ENCODE measurements at places on chromosomes 7 and 10.

DNA sequence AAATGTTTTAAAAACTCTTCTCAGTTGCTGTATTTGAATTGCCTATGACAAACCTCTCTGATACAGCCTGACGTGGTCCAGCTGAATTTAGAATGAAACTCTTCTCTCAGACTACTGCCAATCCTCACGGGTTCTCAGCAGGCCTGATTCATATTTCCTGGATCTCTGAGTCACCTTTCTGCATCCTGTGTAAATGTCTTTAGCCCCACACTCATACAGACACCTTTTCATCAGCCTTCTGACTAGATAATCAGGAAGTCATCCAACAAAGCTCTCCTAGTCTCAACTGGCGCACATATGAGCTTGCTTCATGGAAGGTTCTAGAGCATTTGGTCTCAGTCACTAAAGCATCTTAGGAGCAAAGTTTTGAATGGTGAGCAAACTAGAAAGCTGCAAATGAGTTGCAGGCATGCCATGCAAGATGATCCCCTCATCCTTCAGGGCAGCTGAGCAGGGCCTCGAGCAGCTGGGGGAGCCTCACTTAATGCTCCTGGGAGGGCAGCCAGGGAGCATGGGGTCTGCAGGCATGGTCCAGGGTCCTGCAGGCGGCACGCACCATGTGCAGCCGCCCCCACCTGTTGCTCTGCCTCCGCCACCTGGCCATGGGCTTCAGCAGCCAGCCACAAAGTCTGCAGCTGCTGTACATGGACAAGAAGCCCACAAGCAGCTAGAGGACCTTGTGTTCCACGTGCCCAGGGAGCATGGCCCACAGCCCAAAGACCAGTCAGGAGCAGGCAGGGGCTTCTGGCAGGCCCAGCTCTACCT is 182.8 kb downstream of the ARHGAP12 start:
- DNase-seq, result peak; percentile 67

DNA sequence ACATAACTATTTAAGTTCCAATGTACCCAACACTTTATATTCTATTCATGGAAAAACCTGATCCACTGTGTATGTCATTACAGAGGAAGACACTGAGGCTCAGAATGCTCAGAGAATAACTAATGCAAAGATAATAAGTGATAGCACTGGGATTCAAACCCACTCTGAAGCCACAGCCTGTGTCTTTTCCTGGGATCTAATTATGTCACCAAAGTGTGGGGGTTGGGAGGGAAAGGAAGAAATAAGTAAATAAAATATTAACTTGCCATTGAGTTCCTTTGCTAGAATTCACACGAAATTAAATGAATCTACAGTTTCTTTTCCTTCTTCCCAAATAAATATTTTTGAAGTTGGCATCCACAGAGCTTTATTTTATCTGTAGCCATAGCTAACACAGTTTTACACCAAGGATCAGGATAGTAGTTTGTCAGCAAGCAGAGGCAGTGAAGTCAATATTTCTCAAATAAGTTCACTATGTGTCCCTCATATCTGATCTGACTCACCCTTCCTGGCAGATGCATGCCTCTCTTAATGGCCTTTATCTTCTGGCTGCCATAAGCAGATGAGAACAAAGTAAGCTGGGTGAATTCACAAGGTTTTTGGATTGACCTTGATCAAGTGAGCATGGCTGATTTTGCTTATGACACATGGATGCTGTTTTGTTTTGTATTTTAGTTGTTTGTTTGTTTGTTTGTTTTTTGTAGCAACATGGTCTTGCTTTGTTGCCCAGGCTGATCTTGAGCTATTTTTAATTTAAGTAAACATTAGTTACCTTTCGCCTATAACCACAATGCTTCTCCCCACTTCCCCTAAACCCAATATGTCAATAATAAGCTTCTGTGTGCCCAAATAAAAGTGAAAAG is 6.3 kb downstream of the RAPGEF5 start:
- DNase-seq, result no peak

GRCh38 chr7:133155642-133156041 is 73.8 kb upstream of the CHCHD3 start:
- no peak for DNase-seq

DNA sequence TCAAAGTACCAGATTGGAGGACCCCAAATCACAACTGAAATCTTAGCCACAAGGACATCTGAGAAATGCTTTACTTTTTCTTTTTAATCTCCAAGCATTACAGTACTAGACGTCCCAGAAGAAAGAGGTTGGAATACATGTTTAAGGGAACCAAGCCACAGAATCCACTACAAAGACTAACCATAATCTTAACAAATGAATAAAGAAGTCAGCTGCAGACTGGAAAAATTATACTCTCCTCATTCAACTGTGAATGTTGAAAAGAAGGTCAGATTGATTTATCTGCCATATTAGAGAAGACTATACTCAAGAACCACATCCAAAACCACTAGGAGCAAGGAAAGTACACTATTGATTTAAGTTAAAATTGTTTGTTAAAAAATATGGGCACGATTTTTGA is 102.1 kb upstream of the ABCB5 start:
- no peak for DNase-seq

DNA sequence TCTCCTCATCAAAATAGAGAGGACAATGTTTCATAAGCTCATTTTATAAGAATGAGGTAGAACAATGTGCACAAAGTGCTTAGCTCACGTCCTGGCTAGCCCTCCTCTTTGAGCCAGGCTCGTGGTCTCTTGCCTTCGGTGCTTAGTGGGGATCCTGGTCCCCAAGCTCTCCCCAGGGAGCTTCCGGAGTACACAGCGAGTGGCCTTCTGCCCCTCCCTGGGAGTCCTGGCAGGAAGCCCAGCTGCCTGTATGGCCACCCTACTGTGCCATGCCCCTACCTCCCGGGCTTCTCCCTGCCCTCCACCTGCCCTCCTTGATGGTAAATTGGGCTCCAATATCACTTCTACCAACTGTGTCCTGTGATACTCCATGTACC is 868 bp downstream of the MYO1G start:
- no peak for DNase-seq

- no peak for DNase-seq
Measured at GRCh38 chr10:33952692-33953360, 618.4 kb upstream of the NRP1 start.

DNA sequence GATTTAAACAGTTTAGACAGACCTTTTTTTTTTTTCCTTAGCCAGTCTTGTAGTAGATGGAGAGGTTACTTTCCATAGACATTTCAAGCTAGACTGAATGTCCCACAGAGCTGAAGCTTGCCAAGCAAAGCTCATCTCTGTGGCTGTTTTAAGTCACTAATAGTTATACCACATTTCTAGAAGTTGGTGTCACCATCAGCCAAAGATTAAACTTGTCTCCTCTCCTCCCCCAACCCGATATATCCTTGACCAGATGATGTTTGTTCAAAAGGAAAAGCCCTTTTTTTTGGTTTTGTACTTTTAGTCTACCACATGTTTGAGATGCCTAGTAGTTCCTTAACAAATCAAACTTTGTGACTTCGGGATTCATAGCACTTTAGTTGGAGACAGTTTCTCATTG is 66.1 kb downstream of the ADD3 start:
- no peak for DNase-seq

DNA sequence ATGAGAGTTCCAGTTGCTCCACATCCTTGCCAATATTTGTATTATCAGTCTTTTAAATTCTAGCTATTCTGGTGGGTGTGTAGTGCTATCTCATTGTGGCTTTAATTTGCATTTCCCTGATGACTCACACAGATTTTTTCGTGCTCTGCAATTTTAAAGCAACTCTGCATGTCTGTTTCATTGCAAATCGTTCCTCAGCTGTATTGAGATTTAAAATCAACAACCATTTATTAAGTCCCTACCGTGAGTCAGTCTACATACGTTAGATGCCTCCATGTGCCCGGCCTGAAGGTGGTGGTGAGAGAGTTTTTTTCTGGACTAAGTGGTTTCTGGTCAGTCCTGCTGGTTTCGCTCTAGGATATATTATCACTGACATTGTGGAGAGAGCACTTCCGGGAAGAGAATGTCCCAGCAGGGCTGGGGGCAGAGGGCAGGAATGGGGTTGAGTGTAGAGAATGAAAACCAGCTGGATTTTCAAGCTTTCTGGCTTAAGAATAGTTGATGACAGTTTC is 8.4 kb upstream of the HYCC1 start:
- no peak for DNase-seq

DNA sequence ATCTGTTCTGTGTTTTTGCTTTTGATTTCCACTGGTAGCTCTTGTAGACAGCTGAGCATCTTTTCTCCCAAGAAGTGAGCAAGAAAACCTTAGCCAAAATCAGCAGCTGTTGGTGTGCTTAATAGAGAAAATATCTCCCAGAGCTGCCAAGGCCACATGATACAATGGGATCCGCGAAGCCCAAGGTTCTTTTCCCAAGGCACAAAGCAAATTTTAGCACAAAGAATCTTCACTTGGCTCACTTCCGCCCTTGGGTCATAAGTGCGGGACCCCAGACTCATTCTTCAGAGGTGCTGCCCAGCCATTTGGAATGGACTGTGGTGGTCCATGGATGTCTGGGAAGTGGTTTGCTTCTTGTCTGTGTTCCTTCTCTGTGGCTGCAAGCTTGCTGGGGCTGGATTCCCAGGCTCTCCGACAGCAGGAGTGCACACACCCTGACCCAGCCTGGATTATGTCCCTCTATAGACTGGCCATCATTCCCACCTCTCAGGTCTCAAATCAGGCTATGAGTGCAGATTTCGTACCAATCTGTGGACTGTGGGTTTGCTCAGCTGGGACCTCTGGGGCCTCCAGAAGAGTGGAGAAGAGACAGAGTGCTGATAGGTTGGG is 93.0 kb upstream of the TMEM72 start:
- no peak for DNase-seq

- no peak for DNase-seq
Measured at GRCh38 chr7:348480-348844, 58.5 kb downstream of the FOXL3 start.

DNA sequence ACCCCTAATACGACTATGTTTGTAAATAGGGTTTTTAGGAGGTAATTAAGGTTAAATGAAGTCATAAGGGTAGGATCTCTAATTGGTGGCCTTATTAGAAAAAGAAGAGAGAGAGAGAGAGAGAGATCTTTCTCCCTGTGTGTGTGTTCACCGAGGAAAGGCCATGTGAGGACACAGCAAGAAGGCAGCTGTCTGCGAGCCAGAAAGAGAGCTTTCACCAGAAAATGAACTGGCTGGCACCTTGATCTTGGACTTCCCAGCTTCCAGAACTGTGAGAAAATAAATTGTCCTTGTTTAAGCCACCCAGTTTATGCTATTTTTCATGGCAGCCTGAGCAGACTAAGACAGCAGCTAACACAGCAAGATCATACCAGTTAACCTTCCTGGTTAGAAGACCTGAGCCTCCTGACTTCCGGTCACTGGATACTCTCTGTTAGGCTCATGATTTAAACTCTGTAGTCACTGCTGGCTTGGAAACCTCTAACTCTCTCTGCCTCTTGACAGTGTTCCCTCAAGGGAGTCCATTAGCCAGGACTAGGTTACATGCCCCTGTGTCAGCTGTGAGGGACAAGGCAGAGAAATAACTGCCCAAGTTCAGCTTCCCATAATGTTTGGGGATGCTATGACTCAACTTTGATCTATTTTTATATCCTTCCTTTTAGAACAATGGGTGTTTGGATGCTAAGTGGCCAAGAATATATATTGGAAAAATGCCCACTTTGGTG is 102.3 kb downstream of the DYNC1I1 start:
- no peak for DNase-seq

GRCh38 chr7:101537205-101537604 is 91.9 kb downstream of the MYL10 start:
- no peak for DNase-seq

- no peak for DNase-seq
Measured at GRCh38 chr10:131210181-131210580, 101.3 kb downstream of the TCERG1L start.

DNA sequence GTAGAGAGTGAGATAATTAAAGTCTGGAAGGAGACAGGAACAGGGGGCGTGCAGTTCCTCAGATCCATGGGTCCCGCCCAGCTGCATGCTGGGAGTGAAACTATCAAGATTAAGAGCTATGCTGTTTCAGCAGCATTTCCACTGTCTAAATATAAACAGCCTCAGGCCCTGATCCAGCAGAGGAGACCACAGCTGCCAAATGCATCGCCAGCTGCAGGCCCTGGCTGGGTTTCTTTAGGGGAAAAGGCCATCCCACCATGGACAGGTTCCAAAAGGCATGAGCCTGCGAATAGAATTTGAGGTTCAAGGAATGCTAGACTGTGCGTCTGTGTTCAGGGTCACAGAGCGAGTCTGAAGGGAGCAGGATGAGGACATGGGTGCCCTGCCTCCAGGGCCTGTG is 411.4 kb downstream of the PAXIP1 start:
- DNase-seq, result no peak

All from activated T-cell treated with anti-CD3 and anti-CD28 coated beads, Interleukin-2, amount 50 U/mL, for 72 hours (primary cell).